Amniotic stem cell (primary cell): ENCODE measurements at places on chromosomes 2 and 18.

GRCh38 chr18:45324495-45325113, 290.7 kb upstream of the SLC14A2 start:
- DNase-seq, result no peak

GRCh38 chr2:175676813-175677212, 325.3 kb downstream of the LNPK start:
- DNase-seq, result no peak

DNA sequence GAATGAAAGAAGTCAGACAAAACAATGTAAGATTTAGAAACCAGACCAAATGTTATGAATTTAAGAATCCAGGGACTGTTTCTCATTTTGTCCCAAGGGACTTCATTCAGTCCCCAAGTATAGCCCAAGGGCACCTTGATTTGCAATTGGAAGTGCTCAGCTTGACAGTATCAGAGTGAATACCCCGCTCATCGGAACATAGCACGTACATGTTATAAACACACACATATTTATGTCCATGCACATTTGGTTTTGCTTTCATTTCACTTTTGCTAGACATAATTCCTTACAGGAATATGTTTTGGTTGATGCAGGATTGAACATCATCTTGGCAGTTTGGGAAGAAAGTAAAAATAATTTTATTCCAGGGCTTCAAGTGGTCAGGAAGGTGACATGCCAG, 100.2 kb downstream of the PID1 start:
- no peak for DNase-seq

GRCh38 chr2:158756976-158757375, 38.1 kb upstream of the DAPL1 start:
- DNase-seq, result no peak

- DNase-seq, result no peak
Observed at GRCh38 chr2:216424274-216424673, 12.0 kb downstream of the SMARCAL1 start.

GRCh38 chr2:192011196-192011595, 164.3 kb upstream of the CAVIN2 start:
- DNase-seq, result peak; percentile 12

- peak; percentile 68 for DNase-seq
Observed at GRCh38 chr18:61398961-61399705, 65.9 kb downstream of the CDH20 start.

DNA sequence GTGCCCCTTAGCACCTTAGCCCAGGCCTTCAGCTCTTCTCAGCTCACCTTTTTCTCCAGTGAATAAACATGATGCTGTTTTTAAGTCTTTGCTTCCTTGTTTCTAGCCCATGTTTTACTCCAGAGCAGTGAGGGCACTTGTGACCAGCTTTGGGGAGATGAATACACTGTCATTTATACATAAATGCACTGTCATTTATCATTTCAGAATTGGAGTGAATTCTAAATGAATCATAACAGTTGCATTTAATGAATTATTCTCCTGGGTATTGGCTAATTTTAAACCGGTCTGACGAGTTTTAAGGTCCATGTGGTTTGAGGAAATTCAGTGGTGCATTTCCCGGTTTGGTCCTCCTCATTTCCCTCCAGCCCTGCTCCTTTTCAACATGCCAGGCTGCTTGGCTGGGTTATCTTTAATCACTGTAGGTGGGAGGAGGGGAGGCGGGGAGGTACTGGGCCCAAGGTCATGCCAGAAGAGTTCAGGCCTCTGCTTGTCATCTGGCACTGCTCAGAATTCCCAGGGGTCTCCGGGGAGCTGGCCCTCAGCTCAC, 23.9 kb downstream of the PRKCE start:
- no peak for DNase-seq

- no peak for DNase-seq
Observed at GRCh38 chr2:86298411-86299390, 38.7 kb downstream of the REEP1 start.

DNA sequence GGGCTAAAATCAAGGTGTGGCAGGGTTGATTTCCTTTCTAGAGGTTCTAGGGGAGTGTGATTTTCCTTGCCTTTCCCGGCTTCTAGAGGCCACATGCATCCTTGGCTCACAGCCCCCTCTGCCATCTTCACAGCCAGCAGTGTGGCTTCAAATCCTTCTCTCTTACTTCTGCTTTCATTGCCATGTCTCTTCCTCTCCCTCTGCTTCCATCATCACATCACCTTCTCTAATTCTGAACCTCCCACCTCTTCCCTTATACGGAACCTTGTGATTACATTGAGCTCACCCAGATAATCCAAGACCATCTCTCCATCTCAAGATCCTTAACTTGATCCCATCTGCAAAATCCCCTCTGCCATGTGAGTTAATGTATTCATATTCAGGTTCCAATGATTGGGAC, 56.2 kb upstream of the RMDN2 start:
- no peak for DNase-seq

DNA sequence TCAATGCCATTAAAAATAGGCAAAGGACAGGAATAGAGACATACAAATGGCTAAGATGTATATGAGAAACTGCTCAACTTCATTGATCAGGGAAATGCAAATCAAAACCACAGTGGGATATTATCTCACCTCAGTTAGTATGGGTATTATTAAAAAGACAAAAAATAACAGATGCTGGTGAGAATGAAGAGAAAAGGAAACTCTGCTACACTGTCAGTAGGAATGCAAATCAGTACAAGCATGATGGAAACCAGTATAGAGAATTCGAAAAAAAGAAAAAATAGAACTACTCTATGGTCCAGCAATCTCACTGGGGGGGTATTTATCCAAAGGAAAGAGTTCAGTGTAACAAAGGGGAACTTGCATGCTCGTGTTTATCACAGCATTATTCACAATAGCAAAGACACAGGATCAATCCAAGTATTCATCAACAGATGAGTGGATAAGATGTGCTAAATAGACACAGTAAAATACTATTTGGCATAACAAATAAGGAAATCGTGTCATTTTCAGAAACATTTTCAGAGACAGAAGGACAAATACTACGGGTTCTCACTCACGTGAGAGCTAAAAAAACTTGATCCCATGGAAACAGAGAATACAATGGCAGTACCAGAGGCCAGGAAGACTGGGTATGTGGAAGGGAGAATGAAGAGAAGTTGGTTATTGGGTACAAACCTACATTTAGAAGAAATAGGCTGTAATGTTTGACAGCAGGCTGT, 60.6 kb downstream of the CCDC74A start:
- DNase-seq, result no peak

GRCh38 chr2:231052494-231053451, 3.9 kb upstream of the PSMD1 start:
- DNase-seq, result peak; percentile 65

DNA sequence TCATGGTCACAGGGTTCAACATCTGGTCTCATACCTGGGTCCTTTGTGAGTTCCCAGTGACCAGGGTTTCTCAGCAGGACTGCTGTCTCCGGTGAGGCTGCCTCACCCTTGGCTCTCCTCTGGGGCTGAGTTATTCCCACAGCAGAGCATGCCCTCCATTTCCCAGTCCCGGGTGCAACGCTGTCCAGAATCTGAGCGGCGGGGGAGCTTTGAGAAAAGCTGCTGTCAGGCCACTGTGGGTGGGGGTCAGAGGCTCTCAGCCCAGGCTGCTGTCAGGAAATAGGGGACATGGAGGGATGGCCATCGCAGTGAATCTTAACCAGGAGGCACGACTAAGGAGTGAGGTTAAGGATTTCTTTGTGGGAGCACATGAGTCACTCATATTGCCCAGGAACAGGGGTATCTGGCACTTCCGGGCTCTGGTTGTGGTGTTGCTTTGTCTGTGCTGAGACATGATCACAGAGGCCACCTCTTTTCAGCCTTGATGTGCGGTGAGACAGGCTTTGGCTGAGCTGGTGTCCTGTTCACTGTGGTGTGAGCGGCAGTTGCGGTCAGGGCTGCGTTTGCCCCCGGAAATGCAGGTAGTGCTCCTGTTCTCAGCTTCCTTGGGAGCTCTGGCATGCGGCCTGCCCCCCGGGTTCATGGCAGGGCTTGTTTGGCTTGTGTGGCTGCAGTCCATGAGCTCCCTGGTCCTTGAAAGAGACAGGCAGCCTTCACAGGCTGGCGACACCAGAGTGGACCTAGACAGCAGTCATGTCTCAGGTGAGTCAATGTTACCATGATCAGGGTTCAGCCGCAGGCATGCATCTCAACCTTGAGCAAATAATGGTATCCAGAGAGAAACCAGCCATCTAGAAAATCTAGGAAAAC, 310.7 kb upstream of the MYT1L start:
- DNase-seq, result no peak
